ENCODE measurements at places on chromosomes 5 and 9.

DNA sequence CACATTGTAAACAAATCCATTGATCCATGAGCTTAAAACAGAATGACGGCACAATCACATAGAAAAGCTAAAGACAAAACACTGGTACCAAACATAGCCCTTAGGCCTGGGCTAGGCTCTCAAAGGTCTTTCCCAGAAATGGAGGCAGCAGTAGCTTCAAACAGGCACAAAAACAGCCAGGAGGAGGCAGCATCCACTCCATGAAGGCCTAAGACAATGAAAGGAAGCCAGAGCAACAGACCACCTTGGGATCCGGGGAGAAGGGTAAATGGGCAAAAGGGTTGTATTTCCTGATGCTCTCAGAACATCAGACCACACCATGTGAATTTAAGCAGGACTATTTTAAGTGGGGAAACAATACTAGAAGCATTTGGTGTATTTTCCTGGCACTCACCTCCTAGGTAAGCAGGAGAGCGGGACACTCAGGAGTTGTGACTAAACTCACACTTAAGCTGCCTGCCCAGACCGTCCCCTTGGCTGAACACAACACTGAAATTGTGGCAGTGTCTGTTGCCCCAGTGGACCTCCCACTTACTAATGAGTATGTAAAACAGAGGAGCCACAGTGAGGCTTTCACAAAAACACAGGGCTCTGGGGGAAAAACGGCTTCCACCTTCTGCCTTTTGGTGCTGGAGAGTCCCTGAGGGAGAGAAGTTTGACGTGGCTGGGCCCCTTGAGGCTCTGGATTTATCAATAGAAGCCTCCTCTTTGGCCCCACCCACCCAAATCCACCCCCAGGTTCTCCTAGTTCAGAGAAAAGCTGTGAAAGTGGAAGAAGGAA, 11.9 kb downstream of the GNPDA1 start:
- DNase-seq: no peak

GRCh38 chr9:98130576-98131228, 11.7 kb upstream of the TRIM14 start:
- no peak for DNase-seq

GRCh38 chr5:5688925-5689310, 266.4 kb downstream of the ICE1 start:
- DNase-seq: no peak

- DNase-seq: no peak
These were observed 130.3 kb downstream of the NSG2 start for GRCh38 chr5:174175716-174176268.

DNA sequence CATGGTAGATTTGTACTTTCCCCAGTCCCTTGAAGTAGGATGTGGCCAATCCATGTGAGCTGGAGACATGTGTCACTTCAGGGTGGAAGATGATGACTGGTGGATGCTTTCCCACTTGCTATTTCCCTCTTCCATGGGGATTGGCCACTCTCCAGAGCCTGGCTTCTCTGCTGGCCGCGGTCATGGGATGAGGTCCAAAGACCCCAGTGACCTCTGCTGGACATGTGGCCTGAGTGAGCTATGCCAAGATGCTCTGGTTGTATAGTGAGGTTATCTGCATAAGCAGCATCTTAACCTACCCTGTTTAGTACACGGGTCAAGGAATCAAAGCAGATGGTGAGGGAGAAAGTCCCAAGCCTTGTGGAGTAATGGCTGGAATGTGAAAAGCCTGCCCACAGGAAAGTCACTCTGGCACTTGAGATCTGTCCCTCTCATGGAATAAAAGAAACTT, 47.1 kb downstream of the SH3PXD2B start:
- peak; percentile 49 for DNase-seq

- no peak for DNase-seq
These were observed 19.9 kb upstream of the SUSD1 start for GRCh38 chr9:112194969-112195431.

- DNase-seq: no peak
These were observed 12.8 kb downstream of the GOLGA1 start for GRCh38 chr9:124928116-124928515.

DNA sequence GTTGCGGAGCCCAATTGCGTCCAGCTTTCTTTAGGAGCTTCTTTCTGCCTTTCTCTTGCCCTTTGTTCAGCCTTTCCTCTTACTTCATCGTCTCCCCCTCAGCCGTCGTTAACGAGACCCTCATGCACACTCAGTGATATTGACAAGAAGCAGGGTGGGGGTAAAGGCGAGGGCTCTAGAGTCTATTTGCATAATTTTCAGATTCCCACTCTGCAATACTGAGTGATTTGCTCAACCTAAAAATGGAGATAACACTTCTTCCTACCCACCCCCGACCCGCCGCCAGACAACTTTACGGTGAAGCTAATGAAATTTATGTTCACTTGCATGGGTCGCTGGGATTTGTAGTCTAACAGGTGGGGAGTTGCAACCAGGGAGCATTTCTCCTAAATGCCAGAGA, 1.3 kb upstream of the TBC1D2 start:
- no peak for DNase-seq

DNA sequence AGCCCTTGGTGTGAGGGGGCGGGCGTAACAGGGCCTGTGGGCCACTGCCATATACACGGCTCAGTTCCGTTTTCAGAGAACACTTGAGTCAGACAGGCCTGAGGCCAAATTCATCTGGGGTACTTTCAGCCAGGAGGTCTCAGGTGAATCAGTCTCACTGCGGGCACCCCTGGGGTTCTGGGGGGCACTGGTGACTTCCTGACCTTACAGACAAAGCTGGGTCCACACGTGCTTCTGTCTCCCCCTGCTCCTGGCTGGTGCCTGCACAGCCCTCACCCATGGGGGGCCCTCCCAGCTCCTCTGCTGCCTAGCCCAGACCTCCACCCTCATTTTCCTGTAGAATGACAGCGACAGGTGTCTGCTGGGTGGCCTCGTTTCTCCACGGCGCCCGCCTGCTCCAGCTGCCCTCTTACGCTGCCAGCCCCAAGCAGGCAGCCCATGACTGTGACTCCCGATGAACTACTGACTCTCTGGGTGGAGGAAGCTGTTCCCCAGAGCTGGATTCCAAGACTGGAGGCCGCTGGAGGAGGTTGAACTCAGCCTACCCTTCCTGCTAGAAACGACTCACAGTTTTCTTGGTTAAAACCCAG, 374.1 kb upstream of the IRX4 start:
- no peak for DNase-seq

- no peak for DNase-seq
These were observed 159.2 kb downstream of the SNCAIP start for GRCh38 chr5:122471031-122471751.

DNA sequence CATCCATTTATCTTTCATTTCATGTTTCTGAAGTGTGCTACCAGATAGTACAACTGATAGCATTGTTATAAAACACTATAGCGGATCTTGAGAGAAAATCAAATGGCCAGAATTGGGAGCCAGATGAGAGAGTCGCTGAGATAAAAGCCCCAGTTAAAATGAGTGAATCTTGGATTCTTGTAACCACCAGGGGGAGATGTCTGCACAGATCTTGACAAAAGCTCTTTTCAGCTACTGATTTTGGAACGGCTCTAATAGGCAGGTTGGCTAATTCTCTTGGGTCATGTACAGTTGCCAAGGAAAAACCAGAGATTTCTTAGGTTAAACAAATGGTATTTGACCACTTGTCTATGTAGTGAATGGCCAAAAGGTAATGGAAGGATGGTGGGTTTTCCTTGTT, 21.7 kb downstream of the F2RL2 start:
- DNase-seq: peak; percentile 74

GRCh38 chr5:1268666-1269065, 26.2 kb downstream of the TERT start:
- DNase-seq: no peak

GRCh38 chr5:107674655-107675054, 3.9 kb upstream of the EFNA5 start:
- DNase-seq: no peak

- DNase-seq: no peak
These were observed 299.1 kb downstream of the DMAC1 start for GRCh38 chr9:7500521-7500920.

DNA sequence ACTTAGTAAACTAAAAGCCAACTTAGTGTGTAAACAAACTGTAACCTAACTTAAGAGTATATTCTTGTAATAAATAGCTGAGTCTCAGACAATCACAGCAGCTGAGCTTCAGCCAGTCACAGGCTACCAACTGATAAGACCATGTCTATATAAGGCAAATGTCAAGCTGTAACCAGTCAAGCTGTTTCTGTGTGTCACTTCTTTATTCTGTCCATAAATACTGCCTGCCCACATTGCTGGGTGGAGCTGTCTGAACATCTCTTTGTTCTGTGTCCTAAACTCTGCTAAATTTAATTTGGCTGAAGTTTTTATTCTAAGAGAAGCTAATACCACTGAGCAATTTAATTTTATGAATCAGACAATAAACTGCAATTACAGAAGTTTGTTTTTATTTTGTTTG, 412.1 kb upstream of the CDH10 start:
- DNase-seq: no peak

DNA sequence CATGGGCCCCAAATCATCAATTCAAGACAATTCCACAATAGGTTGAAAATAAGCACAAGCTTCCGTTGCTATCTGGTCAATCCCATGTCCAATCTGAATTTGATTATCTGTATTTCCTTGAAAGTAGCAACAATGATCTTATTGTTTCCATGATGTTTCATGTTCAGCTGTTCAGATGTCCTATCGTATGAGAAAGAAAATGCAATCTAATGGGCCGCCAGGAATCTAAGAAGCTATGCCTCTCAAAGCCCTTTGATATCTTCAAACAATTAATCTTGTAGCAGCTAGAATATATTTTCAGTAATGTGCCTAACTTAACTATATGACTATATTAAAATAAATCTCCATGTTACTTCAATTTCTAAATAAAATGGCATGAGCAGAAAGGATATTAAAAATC, 32.1 kb upstream of the ALDOB start:
- DNase-seq: no peak

- no peak for DNase-seq
These were observed 226.0 kb downstream of the SNX18 start for GRCh38 chr5:54743581-54743980.

Measured in AG20443 (cell line).